ENCODE measurements at places on chromosomes 2 and 18. TPM values are rescaled to one million over a fixed set of nuclear protein-coding genes. Genes with fewer than 3 reads are reported as not detected.
A peak's percentile ranks its signal among the peaks of the same experiment; 100 is the strongest.

DNA sequence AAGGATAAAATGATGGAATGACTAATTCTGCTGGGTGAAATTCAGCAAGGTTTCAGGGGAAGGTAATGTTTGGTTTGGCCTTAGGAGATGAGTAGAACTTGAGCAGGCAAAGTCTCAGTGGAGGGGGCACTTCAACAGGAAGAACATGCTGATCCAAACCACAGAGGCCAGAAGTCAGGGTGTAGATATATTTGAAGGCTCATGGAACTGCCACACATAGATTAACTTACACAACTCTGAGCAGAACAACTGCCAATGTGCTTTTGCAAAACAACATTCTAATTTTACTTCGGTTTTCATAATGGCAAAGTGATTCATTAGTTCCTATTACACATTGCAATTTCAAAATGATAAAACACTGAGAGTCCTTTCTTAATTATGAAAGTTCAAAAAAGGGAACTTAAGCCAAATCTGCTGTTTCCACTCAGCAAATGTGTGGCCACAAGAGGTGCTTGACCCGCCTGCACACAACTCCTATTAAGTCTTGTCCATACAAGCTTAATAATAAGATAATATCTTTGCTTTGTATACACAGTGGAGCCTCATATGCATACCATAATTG, 284.8 kb downstream of the MREG start:
- no peak for DNase-seq

Gene VIT
- polyA plus RNA-seq = 4.5 TPM

GRCh38 chr2:40199771-40200170, 252.1 kb downstream of the SLC8A1 start:
- peak; percentile 58 for DNase-seq

- no peak for DNase-seq
Observed at GRCh38 chr2:190504912-190505311, 29.6 kb downstream of the NEMP2 start.

Gene MYL12A
- polyA plus RNA-seq = 559 TPM

- no peak for DNase-seq
Observed at GRCh38 chr18:22681908-22682307, 251.2 kb upstream of the RBBP8 start.

GRCh38 chr2:119082821-119083400, 75.6 kb downstream of the C1QL2 start:
- no peak for DNase-seq

Gene SCN7A
- polyA plus RNA-seq = 33.2 TPM

Gene EGR4
- polyA plus RNA-seq = not detected

Gene SELENOI
- 10.4 TPM for polyA plus RNA-seq

DNA sequence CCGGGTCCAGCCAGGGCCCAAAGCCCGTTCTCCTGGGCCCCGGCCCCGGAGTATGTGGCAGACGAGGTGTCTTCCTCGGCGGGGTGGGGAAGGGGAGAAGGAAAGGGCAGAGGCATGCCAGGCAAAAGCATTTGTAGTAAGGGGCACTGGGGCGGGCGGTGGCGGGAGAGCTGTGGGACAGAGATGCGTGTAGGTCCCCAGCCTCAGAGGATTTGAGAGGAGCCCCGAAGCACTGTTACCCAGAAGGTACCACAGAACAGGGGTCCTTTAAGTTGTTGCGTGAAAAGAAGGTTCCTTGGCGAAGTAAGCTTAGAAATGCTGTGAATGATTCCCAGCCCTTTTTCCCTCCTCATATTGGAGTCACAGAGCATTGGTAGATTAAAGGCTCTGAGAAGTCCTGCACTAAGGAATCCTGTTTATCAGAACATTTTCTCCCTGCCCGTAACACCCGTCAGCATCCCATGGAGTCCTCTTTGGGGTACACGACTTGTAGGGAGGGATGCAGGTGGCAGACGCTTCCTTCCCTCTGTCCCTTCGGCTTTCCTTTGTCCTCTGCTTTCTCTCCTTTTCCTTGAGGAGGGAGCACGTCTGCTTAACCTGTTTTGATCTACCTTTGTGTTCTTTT, 12.5 kb downstream of the GAREM2 start:
- DNase-seq = no peak

- DNase-seq = peak; percentile 11
Observed at GRCh38 chr2:65991381-65992197, 443.3 kb upstream of the MEIS1 start.

- DNase-seq = no peak
Observed at GRCh38 chr2:101208830-101209229, 43.9 kb upstream of the CNOT11 start.

- no peak for DNase-seq
Observed at GRCh38 chr2:73368781-73369180, 16.9 kb upstream of the ALMS1 start.

DNA sequence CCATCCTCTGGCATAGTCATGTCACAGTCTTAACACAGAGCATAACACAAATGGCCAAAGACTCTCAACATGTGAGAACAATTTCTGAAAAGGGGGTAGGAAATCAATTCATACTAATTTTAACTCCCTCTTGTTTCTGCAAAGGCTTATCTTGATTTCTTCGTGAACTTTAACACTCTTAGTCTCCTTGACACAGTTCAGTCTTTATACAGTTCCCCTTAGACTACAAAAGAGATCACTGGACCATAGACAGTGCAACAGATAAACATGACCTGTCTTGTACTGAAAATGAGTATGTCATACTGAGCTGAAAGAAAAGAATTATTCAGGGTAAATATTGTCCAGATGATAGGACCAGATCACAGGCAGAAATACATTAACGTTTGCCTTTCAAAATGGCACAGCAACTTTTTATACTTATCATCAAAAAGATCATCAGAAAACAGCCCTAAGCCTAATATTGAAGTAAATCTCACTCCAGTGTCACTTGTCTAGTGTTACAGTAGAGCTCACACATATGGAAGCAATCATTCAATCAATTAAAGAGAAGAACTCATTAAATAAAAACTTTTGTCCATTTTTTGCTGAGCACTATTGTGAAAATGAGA, 56.4 kb upstream of the VRK2 start:
- no peak for DNase-seq

- no peak for DNase-seq
Observed at GRCh38 chr2:60303680-60304079, 249.8 kb downstream of the BCL11A start.

- DNase-seq = no peak
Observed at GRCh38 chr2:129502781-129503180, 476.7 kb upstream of the RAB6C start.

- no peak for DNase-seq
Observed at GRCh38 chr2:103880081-103880834, 973.7 kb upstream of the POU3F3 start.

Gene CAPN14
- polyA plus RNA-seq = not detected

DNA sequence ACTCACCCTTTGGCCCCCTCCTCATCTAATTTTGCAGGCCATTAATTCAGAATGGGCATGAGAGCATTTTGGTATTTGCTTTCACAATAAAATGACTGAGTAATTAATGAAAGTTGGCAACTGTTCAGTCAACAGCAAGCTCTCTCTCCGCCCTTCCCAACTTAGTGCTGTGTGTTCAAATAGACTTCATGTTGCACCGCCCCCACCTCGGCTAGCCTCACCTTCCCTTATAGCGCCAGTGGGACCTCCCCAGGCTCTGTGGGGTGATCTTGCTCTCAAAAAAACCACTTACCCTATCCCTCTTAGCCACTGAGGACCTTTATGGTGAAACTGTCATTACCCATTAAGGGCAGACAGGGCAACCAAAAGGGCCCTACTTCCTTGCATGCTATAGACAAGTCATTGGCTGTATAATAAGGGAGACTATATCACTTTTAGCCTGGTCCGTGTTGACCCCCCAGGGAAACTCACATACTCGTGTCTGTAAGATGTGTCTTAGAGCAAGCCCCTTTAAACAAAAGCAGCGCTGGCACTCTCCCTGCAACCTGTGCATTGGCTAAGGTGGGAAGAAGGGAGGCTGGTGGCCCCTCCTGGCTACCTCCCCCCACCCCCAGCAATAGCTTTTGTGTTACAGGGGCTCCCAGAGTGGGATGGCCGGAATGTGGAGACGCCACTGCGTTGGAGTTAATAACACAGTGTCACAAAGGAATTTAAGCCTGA, 15.2 kb downstream of the EN1 start:
- no peak for DNase-seq

- no peak for DNase-seq
Observed at GRCh38 chr2:206936843-206937230, 2.5 kb upstream of the CPO start.

DNA sequence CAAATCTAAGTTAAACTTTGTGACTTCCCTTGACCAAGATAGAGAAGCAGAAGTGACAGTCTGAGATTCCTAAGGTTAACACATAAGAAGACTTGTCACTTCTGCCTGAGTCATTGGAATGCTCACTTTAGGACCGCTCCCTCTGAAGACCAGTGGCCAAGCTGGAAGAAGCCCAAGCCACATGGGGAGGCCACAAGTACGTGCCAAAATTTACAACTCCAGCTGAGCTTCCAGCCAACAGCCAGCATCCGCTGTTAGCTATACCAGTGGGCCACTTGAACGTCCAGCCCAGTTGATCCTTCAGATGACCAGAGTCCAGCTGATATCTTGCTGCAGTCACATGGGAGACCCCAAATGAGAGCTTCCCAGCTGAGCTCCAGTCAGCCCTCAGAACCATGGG, 18.1 kb upstream of the ANTXR1 start:
- no peak for DNase-seq

- no peak for DNase-seq
Observed at GRCh38 chr18:39302481-39302880, 1736.9 kb upstream of the CELF4 start.

- no peak for DNase-seq
Observed at GRCh38 chr18:37628470-37629220, 63.0 kb upstream of the CELF4 start.

DNA sequence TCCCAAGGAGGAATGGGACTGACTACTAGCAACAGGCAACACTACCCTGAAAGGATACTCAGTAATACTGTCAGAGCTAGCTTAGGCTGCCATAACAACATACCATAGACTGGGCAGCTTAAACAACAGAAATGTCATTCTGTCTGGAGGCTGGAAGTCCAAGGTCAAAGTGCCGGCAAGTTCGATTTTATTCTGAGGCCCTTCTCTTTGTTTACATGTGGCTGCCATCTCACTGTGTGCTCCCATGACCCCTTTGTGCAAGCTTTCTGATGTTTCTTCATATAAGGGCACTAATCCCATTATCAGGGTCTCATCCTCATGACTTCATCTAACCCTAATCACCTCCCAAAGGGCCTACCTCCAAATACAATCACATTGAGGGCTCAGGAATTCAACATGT, 30.7 kb upstream of the SCG2 start:
- DNase-seq = no peak

GRCh38 chr2:138381373-138381772, 120.2 kb upstream of the SPOPL start:
- no peak for DNase-seq

GRCh38 chr2:44560941-44561340, 199.2 kb downstream of the CAMKMT start:
- DNase-seq = no peak

DNA sequence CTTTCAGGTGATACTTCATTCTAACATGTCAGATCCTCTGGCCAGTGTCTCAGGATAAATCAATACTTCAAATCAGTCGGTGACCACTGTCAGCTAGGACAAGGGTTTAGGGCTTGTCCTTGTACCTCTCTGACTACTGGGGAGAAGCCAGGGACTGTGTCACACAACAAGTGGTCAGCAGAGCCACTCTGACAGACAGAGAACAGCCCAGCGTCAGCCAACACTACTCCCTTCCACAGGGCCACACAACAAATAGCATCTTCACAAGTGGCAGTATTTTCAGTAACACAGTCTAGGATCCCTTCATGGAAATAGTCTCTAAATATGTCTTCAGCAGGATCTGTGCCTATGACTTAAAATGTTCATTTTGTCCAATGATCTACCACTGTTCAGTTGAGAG, 14.2 kb downstream of the FLACC1 start:
- no peak for DNase-seq

DNA sequence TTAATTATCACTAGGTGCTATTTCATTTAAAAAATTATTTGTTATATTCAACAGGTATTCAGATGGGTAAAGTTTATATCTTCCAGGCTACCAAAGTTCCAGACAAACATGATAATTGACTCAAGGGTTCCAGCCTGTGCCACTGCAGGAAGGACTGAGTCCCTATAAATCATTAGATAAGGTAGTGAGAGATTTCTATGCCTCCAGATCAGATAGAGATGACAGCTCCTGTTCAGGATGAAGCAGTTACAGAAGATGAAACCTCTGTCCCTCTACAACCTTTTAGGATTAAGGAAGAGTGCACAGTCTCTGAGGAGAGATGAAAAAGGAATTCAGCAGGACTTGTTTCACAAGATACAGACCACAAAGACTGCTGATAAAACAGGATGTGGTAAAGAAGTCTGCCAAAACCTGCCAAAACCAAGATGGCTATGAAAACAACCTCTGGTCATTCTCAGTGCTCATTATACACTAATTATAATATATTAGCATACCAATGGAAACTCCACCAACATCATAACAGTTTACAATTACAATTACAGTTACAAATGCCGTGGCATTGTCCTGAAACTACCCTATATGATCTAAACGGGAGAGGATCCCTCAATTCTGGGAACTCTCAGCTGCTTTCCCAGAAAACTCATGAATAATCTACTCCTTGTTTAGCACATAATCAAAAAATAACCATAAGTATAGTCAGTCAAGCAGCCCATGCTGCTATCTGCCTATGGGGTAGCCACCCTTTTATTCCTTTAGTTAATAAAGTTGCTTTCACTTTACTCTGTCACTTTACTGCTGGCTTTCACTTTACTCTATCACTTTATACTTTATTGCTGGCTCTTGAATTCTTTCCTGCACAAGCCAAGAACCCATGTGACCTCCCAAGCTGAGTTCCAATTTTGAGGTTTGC, 288.5 kb downstream of the PDE11A start:
- peak; percentile 11 for DNase-seq

Gene PLGLB2
- not detected for polyA plus RNA-seq

Gene CASP10
- 5.0 TPM for polyA plus RNA-seq

DNA sequence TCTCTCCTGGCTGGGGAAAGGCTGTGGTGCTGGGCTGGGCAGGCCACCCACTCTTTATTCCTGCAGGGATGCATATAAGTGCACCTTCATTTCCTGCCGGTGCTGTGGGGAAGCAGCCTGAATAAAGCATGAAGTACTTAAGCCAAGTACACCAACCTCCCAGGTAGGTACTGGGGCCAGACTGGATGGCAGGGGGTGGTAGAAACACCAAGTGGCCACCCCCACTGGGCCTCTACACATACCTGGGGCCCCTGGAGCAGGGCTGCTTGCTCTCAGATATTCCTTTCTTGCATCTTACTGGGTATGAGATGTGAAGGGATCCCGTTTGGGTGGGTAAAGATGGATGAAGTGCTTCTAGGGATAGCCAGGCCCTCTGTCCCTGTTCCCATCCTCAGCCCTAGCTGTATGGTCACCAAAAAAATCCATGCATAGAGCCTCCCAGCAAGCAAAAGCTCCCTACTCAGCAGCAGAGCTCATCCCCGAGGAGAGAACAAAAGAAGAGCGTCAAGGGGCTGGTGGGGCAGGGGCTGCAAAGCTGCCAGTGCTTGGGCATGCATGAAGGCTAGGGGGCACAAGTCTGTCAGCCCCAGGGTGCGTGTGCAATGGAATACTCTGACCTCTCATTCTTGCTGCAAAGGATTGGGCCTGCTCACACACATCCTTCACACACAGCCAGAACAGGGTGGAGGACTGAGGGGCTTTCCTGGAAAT, 22.0 kb downstream of the CCT7 start:
- no peak for DNase-seq

Gene ACMSD
- polyA plus RNA-seq = 0.44 TPM

- DNase-seq = no peak
Observed at GRCh38 chr2:226098861-226099745, 699.6 kb downstream of the NYAP2 start.
